ENCODE measurements at places on chromosomes 6 and 20.

DNA sequence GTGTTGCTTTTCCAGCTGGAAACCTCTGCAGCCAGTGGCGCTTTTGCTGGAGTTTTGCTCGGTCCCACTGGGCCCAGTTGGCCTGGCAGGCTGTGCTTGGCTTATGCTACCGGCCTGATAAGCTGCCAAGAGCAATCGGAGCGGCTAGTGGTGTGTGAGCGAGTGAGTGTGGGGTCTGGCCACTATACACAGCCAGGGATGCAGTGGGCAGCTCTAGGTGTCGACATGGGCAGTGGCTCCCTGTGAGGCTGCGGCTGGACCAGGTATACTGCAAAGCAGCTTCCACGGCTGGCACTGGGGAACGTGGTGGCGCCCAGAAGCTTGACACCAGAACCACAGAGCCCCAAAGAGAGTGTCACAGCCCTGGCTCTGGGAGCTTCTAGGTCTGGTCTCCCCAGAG, 996.5 kb downstream of the GRIK2 start:
- no peak for DNase-seq

GRCh38 chr6:126094411-126094810, 108.1 kb downstream of the TRMT11 start:
- DNase-seq: no peak

DNA sequence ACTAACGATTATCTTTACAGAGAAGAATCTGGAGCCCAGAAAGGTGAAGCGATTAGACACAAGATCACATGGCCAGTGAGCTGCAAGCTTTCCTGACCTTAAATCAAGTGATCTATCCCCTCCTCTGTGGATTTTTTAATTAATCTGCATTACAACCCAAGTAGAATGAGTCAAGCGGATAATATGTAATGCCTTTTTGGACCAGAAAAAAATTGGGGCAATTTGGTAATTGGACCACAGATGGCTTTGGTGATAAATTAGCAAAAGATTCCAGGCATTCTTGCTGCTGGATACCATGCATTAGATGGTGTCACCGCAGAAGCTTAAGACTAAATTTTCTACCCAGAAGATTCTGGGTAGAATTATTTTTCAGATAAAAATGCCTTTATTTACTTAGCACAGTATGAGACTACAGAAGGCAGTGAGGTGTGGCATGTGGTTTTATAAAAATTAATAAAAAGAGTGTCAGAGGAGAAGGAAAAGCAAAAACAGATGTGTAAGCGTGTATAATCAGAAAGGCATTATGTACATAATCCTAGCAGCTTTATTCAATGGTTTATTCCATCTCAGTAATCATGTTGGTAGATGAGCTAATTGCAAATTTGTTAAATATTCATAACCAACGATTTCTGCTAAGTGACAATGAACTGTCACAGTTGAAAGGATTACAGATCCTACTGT, 53.9 kb upstream of the PCSK2 start:
- DNase-seq: peak; percentile 10

DNA sequence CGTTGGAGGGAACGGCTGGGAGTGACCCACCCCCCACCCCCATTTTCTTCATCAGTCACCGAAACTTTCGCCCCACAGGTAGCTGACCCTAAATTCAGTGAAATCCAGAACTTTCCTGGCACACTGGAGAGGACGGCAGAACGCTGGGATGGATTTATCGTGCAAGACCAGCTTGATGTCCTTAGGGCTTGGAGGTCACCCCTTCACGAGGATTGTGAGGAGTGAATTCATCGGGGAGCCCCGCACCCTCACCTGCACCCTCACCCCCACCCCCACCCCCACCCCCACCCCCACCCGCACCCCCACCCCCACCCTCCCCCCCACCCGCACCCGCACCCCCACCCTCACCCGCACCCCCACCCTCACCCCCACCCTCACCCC, 13.3 kb upstream of the TCFL5 start:
- no peak for DNase-seq

- DNase-seq: peak; percentile 65
Observed at GRCh38 chr20:56624786-56625681, 4.1 kb upstream of the TFAP2C start.

DNA sequence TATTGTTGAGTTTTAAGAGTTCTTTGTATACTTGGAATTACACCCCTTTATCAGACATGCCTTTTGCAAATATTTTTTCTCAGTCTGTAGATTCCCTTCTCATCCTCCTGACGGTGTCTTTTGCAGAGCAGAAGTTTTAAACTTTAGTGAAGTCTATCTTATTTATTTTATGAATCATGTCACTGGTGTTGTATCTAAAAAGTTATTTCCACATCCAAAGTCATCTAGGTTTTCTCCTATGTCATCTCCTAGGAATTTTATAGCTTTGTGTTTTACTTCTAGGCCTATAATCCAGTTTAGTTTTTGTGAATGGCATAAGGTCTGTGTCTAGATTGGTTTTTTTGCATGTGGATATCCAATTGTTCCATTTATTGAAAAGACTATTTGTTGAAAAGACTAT, 271.3 kb downstream of the KIF16B start:
- no peak for DNase-seq

DNA sequence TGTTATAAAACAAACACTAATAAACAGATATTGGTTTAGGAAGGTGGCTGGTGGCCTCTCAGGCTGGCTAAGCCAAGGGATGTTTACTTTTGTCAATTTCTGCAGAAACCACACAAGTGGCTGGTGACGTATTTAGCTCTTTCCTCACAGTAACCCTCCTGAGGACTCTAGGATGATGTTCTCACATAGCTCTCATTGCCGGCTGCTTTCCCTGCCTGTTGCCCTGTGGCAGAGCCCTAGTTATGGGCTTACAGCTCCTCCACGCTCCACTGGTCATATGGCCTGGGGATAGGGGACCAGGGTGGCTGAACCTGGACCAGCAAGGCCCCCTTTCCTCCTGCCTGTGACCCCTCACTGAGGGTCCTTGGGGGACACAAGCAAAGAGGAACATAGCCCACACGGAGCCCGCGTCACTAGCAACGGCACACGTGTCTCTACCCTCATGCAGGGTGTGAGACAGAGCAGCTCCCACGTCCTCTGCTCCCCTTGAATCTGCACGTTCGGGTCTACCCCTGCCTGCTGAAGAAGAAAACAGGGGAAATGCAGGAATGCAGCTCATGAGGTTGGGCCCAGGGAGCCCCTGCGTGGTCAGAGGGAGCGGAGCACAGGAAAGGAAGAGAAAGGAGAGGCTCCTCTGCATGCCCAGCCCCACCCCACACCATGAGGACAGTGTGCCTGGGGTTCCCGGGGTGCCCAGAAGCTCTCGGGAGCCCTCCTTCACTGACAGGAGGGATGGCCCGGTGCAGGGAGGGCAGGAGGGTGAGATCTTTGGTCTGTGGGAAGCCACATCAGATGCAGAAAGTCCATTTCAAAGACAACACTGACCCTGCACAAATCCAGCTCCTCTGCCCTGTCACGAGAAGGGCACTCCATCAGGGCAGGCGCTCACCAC, 13.9 kb downstream of the RAMACL start:
- DNase-seq: peak; percentile 72

DNA sequence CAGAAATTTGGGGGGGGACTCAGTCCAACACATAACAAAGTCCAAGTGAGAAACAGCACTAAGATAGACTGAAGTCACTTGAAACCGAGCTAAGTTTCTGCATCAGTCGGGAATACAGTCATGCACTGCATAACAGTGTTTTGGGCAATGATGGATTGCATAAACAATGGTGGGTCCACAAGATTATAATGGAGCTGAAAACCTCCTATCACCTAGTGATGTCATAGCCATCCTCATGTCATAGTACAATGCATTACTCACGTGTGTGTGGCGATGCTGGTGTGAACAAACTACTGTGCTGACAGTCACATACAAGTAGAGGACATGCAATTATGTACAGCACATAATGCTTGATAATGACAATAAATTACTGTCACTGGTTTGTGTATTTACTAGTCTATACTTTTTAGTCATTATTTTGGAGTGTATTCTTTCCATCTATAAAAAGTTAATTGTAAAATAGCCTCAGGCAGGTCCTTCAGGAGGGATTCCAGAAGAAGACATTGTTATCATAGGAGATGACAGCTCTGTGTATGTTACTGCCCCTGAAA, 154.5 kb upstream of the ECI2 start:
- DNase-seq: no peak

DNA sequence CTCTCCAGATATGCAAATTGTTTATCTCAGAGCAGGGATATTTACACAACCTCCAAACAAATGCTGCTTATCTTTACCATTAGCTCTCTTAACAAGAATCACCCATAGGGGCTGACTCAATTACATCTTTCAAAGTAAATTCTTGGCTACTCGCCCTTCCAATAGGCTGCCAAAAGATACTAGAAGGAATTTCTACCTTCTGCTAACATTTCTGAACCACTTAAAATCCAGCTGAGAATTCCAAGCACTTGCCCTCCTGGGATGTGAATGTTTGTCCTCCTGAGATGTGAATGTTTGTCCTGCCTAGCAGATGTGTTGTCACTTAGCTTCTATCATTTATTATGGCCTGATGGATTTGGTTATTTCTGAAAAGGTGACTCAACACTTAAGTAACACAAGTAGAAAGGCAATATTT, 388.0 kb downstream of the GJA1 start:
- DNase-seq: peak; percentile 99

DNA sequence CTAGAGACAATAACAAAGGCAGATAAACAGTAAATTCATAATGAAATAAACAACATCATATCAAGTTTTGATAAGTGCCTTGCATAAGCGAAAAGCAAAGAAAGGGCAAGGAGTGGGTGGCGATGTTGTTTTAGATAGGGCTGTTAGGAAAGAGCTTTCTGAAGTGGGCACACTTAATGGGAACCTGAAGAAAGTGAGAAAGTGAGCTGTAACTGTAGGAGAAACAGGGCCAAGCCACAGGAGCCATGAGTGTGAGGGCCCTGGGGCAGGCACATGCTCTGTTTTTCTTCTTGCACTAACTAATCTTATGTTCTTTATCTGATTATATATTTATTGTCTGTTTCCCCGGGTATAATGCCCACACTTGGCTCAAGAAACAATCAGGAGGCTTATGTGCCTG, 193.4 kb upstream of the SUPT3H start:
- no peak for DNase-seq

Measured in mesendoderm (in vitro differentiated cells).